Skeletal muscle cell (primary cell): ENCODE measurements at places on chromosomes 4 and X.

DNA sequence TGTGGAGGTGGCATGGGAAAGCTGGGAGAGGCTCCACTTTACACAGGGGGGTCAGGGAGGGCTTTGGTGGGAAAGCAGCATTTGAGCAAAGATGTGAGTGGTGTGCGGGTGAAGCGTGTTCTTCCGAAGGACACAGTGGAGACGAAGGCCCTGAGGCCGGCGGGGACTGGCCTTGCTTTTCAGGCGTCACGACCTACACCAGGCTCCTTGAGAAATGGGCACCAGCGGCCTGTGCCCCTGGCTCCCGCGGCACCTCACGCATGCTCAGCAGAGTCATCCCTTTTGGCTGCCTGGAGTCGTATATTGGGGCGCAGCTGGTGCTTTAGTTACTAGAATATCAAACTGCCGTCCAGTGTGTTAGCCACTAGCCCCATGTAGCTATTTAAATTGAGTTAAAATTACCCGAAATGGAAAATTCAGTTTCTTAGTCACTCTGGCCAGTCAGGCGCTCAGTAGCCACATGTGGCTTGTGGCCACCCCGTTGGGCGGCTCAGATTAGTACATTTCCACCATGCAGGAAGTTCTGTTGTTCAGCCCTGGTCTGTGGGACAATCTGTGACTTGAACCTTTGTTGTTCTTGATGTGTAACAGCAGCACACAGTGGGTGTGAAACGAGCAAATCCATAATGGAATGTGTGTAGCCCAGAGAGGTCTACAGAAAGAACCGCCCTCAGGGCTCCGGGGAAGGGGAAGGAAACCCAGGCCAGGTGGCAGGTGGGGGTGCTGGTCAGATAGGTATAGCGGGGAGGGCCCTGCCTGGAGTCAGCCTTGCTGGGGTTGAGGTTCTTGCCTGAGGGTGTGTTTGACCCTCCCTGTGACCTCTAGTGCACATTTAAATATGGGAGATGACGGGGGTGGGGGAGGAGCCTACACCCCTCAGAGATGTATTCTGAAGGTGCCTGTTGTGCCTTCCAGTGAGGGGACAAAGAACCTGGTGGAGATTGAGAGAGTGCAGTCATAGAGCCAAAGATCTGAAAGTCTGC is 30.4 kb downstream of the TBC1D14 start:
- no peak for DNase-seq

DNA sequence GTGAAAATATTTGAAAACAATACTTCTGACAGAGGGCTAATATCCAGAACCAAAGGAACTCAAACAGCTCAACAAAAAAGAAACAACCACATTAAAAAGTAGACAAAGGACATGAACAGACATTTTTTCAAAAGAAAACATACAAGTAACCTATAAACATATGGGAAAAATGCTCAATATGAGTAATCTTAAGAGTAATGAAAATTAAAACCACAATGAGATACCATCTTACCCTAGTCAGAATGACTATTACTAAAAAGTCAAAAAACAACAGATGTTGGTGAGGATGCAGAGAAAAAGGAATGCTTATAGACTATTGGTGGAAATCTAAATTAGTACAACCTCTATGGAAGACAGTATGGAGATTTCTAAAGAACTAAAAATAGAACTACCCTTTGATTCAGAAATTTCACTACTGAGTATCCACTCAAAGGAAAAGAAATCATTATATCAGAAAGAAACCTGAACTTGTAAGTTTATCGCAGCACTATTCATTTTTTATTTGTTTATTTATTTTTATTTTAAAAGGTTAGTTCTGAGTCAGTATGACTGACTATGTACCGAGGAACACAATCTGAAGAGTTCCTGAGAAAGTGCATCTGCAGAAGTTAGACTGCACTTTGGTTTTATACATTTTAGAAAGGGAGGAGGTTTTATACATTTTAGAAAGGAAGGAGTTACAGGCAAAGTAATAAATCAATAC is 231.3 kb downstream of the INPP4B start:
- no peak for DNase-seq

GRCh38 chr4:2930135-2930757 is 33.0 kb downstream of the NOP14 start:
- DNase-seq, result no peak

DNA sequence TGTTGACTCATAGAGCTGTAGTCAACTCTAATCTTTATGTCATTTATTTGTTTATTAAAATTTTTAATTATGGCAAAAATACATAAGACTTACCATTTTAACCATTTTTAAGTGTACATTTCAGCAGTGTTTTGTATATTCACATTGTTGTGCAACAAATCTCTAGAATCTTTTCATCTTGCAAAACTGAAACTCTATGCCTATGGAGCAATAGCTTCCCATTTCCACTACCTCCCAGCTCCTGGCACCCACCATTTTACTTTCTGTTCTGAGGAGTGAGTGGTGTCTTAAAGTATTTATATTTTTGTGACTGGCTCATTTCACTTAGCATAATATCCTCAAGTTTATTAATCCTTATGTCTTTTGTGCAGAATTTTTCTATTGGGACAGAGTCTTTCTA is 181.0 kb downstream of the GPAT3 start:
- DNase-seq, result no peak

DNA sequence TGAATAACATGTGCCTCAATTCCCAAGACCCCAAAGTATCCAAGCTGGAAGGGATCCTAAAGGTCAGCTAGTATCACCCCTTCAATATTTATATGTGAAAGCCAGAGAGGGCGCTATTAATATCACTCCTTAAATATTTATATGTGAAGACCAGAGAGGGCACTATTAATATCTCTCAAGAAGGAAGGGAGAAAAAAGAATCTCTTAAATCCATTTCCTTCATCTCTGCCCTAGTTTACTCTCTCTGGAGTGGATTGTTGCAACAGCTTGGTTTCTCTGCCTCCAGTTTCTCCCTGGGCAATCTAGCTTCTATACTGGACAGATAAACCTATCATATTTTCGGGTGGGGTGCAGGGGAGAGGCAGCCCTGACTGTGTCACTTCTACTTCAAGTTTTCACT is 31.6 kb upstream of the MSN start:
- no peak for DNase-seq

GRCh38 chr4:103397541-103397940 is 199.4 kb upstream of the CENPE start:
- DNase-seq, result no peak

DNA sequence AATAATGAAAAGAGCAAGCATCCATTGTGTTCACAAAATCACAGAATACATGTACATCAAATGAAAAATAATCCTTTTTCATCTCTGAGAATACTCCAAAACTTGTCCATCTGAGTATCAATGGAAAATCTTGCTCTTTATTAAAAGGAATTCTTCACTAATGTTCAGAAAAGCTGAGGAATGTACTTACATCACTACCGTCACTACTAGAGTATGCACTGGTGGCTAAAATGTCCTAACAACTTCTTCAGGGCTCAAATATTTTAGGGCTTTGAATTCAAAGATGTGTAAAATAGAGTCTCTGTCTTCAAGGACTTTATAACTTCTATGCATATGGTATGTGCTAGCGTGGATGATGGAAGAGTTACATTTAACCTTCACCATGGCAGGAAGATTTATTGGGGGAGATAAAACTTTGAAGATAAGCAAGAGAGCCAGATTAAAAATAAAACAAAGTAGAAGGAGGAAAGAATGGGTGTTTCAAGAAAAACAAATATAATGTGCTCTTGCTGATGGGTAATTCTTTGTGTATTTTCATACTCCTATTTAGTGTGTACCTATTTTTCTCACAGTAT is 55.1 kb downstream of the DMD start:
- no peak for DNase-seq
